CD4-positive, alpha-beta T cell treated with Interleukin-15 for 4 hours (primary cell): ENCODE measurements at places on chromosomes 12 and 14.
A peak's percentile ranks its signal among the peaks of the same experiment; 100 is the strongest.

GRCh38 chr12:42660117-42660516 is 70.6 kb upstream of the PRICKLE1 start:
- DNase-seq = no peak

- DNase-seq = peak; percentile 30
These were observed 3.1 kb downstream of the CACNA2D4 start for GRCh38 chr12:1915082-1915968.

GRCh38 chr14:68649476-68650189 is 143.2 kb downstream of the ZFP36L1 start:
- DNase-seq = no peak

DNA sequence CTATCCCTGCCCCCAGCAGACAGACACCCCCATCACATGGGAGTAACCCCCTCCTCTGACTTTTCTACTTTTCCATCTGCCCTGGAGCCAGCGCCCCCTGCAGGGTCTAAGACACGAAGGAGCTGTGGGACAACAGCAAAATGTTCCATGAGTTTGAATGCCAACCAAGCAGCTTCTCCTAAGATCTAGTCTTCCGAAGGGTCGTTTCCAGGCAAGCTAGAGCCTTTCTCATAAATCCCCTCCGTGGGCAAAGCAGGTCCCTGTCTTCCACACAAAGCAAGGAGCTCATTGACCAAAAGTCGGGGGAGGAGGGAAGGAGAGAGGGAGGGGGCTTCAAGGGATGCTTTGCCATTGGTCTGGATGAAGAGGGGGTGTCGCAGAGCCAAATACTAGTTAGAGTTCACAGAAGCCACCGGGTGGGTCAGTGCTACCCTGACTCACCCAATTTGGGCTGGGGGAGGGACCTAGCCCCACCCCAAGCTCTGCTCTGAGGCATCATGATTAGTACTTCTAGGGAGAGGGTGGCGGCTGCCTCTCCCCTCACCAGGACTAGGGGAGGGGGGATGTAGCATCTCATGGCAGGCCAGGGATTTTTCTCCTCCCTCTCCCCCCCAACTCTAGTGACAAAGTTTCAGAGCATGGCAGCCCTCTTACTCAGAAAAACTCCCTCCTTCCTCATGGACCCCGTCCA is 1.6 kb downstream of the MSI1 start:
- DNase-seq = no peak

DNA sequence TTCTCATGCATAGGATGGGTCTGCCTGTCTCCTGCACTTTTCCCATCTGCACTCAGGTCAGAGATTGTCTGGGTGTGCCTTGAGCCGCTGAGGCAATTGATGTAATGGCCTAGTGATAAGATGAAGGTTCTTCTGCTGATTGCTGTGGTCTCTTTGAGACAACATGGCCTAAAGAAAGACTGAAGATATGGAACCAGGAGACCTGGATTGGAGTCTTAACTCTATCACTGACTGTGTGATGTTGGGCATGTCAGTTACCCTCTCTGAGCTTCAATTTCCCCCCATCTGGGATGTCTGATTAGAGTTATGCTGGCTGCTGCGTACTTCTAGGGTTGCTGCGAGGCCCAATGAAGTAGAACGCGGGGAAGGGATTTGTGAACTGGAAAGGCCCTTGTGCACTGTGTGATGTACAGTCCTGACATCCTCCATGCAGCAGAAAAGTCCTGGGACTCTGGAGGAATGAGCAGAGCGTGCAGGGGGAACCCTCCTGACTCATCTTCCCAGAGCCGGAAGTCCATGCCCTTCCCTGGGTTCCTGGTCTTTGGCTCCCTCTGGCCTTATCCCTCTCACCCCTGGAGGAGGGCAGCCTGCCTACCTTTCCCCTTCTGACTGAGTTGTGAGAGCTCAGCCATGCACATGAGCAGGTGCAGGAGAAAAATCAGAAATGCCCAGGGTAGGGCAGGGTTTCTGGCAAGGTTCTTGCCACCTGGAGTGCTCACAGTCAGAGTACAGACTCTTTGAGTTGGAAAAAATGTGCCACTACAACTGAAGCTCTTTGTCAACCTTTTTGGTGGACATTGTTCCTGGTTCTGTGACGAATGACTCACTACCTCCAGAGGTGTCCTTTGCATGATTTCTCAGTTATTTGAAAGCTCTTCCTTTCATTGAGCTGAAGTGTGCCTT is 21.1 kb downstream of the PLEKHD1 start:
- no peak for DNase-seq

- DNase-seq = no peak
These were observed 88.8 kb downstream of the KCNH5 start for GRCh38 chr14:62956413-62956812.

DNA sequence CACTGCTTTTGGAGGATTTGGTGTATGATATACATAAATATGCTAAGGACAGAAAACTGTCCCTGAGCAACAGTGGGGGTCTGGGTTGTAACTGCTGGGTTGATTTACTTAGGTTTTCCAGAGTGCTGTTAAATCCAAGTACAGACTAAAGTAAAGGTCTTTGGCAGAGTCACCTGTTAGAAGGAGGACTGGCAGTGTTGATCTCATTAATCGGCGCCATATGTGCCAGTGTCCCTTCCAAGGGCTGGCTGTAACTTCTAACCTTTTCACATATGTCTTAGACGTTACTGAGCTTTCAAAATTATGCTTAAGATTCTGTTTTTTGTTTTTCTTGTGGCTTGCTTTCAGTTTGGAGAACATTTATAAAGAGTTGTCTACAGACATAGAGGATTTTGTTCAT is 5.1 kb downstream of the UNG start:
- DNase-seq = no peak

DNA sequence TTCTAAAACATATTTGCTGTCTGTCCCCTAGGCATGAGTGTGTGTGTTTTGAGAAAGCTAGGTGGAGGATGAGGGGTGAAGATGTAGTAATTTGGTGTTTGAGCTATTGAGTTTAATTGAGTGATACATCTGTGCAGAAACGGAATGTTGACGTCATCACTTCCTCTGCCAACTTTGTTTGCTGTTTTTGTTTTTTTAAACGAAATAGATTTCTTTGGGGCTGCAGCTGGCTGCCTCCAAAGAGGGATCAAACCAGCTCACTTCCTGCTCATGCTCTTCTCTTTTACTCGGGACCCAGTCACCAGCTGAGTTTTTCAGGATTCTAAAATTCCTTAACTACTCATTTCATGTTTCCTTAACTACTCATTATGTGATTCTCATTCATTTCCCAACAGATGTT is 19.5 kb upstream of the CRACR2A start:
- DNase-seq = no peak

- no peak for DNase-seq
These were observed 103.3 kb upstream of the CRY1 start for GRCh38 chr12:107196681-107197080.

DNA sequence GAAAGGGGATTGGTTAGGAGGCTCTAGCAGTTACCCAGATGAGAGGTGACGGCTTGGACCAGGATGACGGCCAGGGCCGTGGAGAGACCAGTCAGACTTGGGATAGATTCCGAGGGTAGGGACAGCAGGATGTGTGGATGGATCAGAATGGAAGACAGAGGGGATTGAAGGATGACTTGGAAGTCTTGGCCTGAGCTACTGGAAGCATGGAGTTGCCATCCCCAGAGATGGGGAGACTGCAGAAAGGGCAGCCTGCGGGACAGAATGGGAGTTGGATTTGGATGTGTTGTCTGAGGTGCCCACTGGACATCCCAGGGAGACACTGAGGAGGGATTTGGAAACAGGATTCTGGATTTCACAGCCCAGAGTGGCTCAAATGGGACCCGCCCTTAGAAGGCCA is 102.3 kb downstream of the CALM1 start:
- no peak for DNase-seq

DNA sequence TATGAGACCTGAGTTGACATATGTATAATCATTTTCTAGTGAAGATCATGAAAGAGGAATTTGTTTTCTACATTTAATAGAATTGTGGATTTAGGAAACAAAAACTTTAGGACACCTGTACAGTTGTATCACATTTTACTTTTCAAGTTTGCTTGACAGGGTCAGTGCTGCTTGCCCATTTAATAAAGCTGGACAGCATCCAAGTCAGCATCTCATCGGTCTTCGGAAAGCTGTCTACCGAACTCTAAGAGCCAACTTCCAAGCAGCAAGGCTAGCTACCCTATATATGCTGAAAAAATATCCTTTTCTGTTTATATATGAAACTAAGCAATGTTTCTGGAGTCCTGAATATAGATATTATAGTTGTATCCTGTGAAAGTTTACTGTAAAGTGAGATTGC is 52.3 kb downstream of the VEZT start:
- no peak for DNase-seq

GRCh38 chr12:90274407-90274806 is 565.8 kb upstream of the ATP2B1 start:
- no peak for DNase-seq

DNA sequence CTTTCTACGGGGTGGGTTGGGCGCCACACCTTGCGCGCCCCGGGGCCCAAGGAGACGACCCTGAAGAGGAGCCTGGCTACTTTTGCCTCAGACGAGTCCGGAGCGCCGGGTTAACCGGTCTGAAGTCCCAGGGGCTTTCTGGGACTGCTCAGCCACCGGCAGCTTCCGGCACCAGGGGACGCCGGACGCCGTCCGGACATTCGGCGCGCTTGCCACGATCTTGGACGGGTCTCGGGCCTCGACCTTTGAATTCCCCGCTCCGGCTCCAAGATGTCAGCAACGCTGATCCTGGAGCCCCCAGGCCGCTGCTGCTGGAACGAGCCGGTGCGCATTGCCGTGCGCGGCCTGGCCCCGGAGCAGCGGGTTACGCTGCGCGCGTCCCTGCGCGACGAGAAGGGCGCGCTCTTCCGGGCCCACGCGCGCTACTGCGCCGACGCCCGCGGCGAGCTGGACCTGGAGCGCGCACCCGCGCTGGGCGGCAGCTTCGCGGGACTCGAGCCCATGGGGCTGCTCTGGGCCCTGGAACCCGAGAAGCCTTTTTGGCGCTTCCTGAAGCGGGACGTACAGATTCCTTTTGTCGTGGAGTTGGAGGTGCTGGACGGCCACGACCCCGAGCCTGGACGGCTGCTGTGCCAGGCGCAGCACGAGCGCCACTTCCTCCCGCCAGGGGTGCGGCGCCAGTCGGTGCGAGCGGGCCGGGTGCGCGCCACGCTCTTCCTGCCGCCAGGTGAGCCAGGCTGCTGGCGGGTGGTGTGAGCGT is at the start of gene ACOT4:
Gene ACOT4 (plus strand): TSS at position 184 of the 760 bp plus-strand sequence. CDS start 87 bp downstream, at position 271.
- peak; percentile 57 for DNase-seq

DNA sequence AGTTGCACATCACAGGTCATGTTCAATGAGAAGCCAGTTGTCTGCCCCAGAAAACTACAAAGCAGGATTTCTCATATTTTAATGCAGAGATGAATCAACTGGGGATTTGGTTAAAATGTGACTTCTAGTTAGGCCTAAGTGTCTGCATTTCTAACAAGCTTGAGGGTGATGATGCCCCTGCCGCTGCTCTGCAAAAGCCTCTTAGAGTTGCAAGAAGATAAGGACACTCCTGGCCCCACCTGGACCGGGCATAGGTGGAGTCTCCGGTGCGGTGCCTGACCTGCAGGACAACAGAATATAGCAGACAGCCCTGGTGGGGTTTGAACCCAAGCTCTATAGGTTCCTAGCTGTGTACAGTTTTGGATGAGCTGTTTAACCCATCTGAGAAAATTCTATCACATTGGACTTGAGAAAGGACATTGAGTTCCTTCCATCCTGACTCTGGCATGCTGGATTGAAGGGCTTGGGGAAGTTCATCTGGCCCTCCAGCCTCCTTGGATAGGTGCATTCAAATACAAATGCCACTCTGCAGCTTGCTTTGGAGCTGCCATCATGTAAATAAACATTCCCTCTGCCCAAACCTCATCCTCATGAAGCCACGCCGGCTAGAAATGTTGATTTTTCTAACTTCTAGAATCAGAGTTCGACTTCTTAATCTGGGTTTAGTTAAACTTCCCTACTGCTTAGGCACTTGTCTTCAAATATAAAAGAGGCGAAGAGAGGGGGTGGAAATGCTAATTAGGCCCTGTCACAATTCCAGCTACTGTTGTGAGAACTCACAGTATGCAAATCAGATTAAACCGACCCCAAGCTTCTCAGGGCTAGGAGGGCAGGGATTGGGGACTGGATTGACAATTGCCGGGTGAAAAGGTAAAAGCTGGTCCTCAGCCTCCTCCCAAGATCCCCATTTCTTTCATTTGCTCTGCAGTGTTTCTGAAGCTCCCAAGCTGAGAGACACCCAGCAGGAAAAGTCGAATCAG is 1225.6 kb downstream of the VRK1 start:
- no peak for DNase-seq

GRCh38 chr14:43360239-43360638 is 1146.8 kb downstream of the FSCB start:
- no peak for DNase-seq

DNA sequence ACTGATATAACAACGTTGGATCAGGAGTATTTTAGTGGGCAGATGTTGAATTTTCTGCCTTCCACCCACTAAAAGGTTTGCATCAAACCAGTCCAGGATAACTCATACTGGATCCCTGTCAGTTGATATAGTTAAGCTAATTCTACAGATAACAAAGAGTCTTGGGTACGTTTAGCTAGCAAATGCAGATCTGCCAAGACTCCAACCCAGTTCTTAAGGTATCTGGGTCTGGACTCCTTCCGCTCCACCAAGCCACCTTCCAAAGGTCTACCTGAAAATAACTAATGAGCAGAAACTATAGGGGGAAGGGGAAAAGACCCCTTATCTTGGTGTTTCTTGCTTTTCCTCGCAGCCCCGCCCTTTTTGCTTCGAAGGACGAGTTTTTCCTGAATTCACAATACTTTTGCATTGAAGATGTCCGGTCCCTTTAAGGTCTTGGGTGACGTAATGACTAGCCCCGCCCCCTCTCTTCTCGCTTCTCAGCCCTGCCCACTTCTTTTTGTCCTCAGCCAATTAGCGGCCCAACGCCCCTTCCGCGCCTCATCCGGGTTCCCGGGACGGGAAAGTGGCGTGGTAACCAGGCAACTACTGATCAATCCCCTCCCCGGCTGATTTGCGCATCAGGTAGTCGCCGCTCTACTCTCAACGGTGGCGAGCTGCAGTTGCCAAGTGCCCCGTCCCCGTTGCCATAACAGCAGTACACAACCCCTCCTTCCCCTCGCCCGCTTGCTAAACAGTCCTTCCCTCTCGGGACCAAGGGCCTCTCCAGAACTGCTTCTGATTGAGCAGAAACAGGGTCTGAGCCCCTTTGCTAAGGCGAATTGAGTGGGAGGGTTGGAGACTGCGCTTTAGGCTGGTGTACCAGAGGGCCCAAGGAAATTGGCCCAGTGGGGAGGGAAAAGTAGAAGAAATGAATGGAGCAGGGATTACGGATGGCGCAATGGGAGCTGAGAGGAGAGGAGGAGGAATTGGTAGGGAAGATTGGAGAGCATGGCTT is at the start of gene LRRC23:
Gene LRRC23 (plus strand): TSS at position 543 of the 997 bp plus-strand sequence. CDS start 812 bp downstream, outside the sequence.
- DNase-seq = peak; percentile 99
